Activated naive CD4-positive, alpha-beta T cell treated with anti-CD3 and anti-CD28 coated beads, Interleukin-2, amount 50 U/mL, for 72 hours (primary cell): ENCODE measurements at places on chromosomes 6 and 20. TPM values are rescaled to one million over a fixed set of nuclear protein-coding genes. Genes with fewer than 3 reads are reported as not detected.

- no peak for DNase-seq
These were observed 348.7 kb downstream of the CD83 start for GRCh38 chr6:14466278-14466677.

DNA sequence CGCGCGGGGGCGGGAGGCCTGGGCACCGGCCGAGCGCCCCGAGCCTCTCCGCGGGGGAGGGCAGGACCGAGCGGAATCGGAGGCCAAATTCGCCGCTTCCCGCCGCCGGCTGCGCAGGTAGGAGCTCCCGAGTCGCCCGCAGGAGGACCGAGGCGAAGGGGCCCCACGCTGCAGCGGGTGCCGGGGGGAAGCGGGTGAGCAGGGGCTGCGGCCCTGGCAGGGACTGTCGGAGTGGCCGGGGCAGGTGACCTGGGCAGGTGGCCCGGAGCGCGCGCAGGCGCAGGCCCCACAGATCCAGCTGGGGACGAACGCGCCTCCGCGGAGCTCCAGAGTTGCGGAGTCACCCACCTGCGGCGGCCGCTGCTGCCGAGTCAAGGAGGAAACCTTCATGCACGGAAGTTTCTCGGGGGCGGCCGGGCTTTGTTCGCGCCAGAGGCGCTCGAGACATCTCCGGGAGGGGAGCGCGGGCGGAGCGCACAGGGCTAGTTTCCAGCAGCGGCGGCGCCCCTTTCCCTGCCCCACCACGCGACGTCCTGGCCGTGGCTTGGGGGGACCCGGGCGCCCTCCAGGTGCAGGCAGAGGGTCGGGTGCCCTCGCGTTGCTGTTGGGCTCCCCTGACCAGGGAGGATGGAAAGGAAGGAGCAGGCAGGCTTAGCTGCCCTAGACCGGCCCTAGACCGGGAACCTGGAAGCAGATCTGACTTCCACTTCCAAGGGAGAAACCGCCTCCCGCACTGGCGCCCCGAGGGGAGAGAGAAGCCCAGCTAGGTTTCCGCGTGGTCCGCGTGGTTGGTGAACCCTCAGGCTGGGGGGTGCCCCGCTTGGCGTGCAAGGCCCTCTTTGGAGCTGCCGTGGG, 590 bp downstream of the SLCO4A1 start:
- DNase-seq = peak; percentile 66

DNA sequence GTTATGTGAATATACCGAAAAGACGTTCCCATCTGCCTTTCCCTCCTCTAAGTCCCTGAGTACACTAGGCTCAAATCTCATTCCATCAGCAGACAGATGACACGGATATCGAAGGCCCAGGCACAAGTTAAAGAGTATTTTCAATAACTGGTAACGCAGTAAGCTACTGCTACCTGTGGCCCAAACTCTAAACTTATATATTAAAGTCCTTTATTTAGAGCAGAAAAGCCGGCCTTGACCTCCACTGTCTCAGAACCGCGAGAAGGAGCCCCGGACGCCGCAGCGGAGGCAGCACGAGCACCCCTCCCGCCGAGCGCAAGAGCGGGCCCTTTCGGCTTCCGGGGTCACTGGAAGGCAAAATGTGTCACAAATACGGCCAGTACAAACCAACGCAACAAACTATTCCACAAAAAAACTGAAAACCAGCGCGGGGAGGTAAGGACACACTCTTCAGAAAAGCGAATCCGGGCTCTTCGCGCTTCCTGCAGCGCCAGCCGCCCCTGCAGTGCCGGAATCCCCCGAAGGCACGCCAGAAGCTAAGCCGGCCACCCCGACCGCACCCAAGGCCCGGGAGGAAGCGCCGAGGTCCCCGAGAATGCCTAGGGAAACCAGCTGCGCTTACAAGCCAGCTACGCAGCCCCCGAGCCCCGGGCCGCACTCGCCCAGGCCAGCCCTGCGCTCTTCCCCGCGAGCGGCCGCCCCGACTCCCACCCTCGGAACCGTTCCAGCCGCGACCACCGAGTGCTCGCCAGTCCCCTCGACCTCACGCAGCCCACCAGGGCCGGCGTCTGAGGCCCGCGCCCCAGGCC, 681 bp downstream of the DIDO1 start:
- peak; percentile 65 for DNase-seq

DNA sequence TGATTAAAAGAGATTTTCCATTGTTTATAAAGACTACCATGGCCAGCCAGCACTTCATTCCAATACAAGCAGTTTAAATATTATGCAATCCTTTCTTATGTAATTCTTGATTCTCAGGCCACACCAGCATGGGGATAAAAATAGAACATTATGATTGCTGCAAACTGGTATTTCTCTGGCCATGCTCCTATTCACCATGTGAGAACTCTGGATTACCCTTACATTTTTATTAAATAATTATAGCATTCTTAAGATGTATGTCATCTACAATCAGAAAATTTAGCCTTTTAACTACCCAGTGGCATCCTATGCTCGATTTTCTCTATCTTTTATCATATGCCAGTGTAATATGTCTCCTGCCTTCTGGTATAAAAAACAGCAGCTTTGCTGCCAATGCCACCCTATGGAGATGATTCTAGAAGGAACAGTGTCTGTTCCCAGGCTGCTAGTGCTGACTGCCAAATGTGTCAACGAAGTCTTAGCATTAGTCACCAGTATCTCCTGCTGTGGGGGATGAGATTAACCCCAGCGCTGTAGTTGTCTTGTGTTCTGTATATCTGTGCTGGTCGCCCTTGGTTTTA, 501.4 kb downstream of the BCKDHB start:
- DNase-seq = no peak

DNA sequence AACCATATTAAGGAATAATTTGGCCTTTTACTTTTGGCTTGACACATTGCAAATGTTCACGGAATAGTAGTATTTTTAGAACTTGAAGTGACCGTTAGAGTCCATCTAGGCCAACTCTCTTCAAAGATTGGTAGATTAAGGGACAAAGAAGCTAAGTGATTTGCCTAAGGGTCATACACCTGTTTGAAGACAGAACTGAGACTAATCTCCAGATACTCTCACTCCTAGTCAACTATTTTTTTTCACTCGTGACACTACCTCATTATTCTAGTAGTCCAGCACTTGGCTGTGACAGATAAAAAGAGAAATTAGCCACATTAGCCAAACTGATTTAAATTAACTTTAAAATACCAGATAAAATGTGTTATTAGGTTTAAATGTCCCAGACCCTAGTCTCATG, 10.6 kb downstream of the ACSS2 start:
- no peak for DNase-seq

- DNase-seq = no peak
These were observed 122.2 kb downstream of the CDH26 start for GRCh38 chr20:60080401-60080800.

DNA sequence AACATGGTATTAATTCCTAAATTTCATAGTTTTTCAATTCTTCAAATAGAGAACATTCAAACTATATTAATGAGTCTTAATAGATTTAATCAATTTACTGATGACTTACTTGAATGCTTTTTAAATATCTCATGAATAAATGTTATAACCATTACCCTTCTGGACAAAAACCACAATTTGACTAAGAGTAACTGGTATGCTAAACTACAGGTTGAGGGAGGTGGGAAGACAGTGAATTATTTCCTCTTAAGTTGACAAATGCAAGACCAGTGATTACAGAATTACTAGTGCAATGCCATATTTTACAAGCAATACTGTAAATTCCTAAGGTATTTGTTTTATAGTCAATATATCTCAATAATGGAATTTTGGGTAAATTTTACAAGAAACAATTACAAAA, 65.1 kb downstream of the REV3L start:
- DNase-seq = no peak

- DNase-seq = no peak
These were observed 158.1 kb upstream of the PROKR2 start for GRCh38 chr20:5474646-5475550.

- DNase-seq = no peak
These were observed 97.8 kb upstream of the JAG1 start for GRCh38 chr20:10771435-10772140.

DNA sequence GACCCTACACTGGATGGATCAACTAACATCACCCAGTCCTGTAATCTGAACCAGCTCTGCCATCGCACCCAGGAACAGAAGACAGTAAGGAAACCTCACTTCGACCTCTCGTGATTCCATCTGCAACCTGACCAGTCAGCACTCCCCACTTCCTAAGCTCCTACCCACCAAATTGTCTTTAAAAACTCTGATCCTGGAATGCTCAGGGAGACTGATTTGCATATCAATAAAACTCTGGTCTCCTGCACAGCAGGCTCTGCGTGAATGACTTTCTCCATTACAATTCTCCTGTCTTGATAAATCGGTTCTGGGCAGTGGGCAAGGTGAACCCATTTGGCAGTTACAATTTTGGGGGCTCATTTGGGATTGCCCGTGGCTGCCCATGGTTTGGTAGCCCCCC, 18.3 kb upstream of the AGPAT4 start:
- DNase-seq = no peak

BFSP1 gene
- total RNA-seq = not detected

ADGRF4 gene
- total RNA-seq = not detected

MYL9 gene
- 0.95 TPM for total RNA-seq
